Body of pancreas (tissue), 4 donors: ENCODE measurements at places on chromosomes 12 and 14.
A peak's percentile ranks its signal among the peaks of the same experiment; 100 is the strongest.

DNA sequence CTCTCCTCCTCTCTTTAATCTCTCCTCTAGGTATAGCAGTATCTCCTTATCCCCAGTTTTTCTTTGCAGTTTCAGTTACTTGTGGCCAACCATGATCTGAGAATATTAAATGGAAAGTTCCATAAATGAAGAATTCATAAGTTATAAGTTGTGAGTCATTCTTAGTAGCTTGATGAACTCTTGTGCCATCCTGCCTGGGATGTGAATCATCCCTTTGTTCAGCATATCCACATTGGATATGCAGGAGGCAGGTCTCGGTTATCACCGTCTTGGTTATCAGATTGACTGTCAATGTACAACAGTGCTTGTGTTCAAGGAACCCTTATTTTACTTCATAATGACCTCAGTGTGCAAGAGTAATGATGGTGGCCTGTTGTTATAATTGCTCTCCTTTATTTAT is 134.0 kb downstream of the TMEM117 start:
- DNase-seq: no peak

GRCh38 chr12:26297396-26298070 is 102.2 kb downstream of the SSPN start:
- DNase-seq: no peak

GRCh38 chr12:47419497-47419896 is 286.3 kb downstream of the RPAP3 start:
- no peak for DNase-seq

DNA sequence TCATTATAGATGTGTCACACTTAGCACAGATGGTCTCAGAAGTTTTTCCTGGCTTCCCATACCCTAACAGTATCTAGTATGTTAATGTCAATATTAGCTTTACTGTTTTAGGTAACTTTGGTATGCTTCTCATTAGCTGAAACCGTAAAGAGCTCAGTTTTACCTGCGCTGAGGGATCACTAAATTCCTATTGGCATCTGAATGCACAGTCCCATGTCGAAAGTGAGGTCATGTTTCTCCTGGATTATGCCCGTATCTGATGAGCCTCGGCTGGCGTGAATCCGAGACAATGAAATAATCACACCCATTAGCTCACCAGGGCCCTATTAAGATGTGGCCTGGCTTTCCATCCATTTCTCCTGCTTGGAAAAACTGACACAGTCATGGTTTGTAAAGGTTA is 418.2 kb downstream of the ZFP36L1 start:
- no peak for DNase-seq

- DNase-seq: no peak
Measured at GRCh38 chr12:48695859-48696258, 13.8 kb upstream of the KANSL2 start.

DNA sequence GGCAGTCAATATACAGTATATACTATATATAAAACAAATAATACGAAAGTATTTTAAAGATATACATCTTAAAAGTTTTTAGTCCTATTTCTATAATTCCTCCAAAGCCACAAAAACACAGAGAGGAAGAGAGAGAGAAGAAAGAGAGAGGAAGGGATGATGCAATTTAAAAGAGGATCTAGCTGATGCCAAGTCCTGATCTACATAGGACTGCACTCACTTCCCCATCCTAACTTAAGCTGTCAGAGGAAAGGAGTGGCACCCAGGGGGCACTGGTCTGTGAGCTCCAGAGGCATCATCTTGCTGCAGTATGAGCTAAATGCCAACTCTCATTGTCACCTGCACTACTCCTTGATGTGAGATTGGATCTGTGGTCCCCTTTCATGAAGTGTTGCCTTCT is 95.8 kb downstream of the C12orf42 start:
- DNase-seq: no peak

DNA sequence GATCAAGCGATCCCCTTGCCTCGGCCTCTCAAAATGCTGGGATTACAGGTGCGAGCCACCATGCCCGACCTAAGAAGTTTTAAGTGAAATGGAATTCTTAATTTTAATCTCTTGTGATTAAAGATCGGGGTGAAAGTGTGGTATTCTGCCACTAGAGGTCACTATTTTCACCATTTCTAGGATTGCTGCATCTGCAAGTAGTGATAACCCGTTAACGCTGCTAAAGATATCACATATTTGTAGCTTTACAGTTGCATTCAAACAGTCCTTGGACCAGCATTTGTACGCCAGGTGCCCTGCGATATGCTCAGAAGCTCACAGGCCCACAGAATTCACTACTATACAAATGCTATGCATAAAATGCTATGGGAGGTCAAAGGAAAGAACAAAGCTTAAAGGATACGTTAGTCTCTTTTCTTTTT is 19.3 kb downstream of the CCDC62 start:
- no peak for DNase-seq

DNA sequence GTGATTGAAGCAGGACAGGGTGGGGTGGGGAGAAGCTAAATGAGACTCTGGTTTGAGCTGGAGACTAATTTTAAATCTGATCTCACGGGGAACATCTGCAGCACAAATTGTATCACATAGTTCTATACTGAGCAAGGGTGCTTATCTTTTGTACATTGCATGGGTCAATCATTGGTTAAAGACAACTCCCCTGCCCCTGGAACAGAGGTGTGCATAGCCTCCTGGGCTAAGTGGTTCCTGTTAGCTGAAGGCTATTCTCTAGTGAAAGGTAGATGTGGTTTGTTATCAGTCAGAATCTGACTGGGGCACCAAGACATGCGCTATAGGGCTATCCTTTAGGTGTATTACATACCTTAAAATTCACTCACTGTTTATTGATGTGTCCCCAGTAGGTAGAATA is 103.9 kb upstream of the KITLG start:
- DNase-seq: no peak

GRCh38 chr12:106917503-106917902 is 38.2 kb upstream of the TMEM263 start:
- DNase-seq: no peak

DNA sequence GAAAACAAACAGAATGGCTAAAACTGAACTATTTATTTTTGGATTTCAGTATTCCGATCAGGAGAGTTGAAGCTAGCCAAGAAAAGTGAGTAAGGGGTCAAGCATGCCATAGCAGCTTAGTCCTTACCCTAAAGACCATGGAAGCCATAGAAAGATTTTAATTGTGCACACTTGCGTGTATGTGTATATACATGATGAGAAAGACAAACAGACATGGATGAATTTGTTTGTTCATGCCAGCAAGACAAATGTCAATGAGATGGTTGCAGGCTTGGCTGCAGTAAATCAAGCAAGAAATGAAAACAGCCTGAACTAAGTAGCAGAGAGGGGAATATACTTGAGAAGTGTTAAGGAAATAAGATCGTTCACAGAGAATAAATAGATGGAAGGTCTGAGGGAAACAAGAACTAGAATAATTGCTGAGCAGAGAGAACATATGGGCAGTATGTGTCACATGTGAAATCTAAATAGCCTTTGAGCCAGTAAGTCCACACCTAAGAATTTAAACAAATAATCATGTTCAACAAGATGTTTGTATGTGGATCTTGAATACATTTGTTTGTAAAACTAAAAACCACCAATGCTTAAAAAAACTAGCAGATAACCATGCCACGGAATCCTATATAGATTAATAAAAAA is 14.8 kb downstream of the SNW1 start:
- DNase-seq: no peak

- DNase-seq: no peak
Measured at GRCh38 chr12:22257100-22257499, 77.4 kb downstream of the ST8SIA1 start.

DNA sequence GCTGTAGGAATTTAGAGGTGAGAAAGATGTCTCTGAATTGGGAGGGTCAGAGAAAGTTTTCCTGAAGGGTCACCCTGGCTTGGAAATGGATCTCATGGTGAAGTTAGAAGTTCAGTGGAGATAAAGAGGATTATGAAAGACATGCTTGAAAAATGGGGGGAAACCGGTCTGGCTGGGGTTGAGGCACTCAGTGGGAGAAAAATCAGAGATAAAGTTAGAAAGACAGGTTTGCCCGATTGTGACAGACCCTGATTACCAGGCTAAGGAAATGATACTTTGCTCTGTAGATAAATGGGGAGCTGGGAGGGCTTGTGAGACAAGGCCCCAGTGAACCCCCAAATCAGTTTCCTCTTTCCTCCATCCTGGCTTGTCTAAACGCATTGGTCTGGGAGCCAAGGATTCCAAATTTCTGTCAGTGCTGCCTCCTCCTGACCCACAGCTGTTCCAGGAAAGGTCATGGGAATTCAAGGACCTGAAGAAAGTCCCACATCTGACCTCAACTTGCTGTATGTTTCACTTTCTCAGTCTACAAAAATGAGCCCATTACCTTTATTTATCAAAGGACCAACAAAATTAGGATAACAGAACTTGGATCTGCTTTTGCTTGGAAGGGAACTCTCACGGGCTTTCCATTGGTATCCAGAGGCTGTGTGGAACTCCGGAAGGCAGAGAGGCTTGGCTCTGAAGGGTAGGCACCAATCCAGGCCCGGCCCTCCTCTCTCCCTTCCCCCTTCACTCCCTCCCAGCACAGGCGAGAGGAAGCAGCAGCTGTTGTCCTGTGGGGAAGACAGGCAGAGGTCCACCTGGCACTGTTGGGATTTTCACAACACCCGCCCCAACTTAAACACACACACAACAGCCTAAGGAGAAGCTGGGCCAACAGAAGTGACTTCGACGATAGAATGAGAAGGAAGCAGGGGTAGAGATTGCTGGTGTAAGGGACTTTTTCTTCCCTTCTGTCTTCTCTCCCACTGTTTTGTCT is 3.4 kb upstream of the RNASE7 start:
- peak; percentile 96 for DNase-seq

GRCh38 chr12:43937947-43938346 is 102.1 kb downstream of the TMEM117 start:
- no peak for DNase-seq

- DNase-seq: no peak
Measured at GRCh38 chr12:124115976-124116690, 143.1 kb downstream of the ZNF664 start.
